Right renal pelvis (tissue), 4 donors: ENCODE measurements at places on chromosomes 2 and 18.
A peak's percentile ranks its signal among the peaks of the same experiment; 100 is the strongest.

- peak; percentile 16 for DNase-seq
Observed at GRCh38 chr18:62717169-62717924, 2.0 kb downstream of the PHLPP1 start.

DNA sequence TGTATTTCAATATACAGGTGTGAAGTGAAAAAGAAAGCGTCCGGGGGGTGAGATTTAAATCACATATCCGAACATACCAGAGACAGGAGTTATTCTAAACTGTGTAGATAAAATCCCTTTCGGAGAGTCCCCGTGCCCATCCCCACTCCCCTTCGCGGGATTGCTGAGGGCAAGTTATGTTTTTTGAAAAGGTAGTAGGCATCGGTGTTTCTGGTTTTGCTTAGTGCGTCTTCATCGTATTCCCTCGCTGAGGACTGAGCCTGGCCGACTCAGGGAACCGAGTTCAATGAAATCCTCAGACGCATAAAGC lies 583.4 kb downstream of the ZEB2 start:
- no peak for DNase-seq

DNA sequence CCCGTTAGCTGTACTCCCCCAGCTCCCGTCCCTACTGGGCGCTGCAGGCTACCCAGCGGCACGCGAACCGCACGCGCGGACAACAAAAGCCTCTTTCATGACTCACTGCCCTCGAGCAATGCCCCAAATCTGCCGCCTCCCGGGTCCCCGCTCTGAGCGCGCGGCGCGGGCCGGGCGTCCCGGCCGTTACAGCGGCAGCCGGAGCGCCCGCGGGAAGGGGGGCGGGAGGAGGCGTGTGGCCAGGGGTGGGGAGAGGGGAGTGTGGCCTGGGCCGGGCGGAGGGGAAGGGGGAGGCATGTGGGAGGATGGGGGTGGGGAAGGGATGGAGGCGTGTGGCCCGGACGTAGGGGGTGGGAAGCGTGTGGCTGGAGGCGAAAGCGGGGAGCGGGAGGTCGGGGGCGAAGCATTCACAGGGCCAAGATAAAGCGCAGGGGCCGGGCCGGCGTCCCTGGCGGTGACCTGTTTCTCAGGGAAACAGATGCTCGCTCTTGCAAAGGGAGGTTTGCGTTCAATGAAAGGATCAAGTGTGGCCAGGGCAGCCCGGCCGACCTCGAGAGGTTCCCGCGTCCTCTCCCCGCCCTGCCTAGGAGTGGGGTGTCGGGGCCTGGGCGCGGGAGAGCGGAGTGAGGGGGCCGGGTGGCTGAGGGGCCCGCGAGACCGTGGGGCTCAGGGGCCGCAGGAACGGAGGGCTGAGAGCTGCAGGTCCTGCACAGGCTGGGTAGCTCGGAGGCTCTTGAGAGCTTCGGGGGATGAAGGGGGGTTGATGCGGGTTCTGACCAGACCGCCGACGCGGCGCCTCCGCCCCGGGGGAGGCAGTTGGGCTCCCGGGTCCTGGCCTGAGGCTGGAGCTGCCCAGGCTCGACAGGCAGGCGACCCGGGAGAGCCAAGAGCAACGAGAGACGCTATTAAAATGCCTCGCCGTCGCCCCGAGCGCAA lies 3.5 kb upstream of the NEUROD1 start:
- no peak for DNase-seq

- no peak for DNase-seq
Observed at GRCh38 chr2:100752628-100753333, 67.2 kb upstream of the NPAS2 start.

DNA sequence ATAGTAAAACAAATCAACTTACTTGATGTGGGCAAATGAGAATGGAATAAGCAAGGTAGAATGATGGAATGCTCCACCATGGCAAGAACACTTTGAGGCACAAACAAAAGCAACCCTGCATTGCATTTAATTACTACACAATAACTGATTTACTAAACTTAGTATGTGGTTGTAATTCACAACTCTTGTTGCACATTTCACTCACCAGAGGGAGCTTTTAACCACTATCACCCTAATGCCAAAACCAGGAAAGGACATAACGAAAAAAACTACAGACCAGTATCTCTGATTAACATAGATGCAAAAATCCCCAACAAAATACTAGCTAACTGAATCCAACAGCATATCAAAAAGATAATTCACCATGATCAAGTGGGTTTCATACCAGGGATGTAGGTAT lies 659.8 kb downstream of the CPS1 start:
- DNase-seq = no peak

- DNase-seq = peak; percentile 88
Observed at GRCh38 chr2:216695401-216695821, at the start of gene IGFBP5. TSS of gene IGFBP5 (minus strand) at chr2:216695549. CDS start at chr2:216694775, 774 bp downstream.

- DNase-seq = no peak
Observed at GRCh38 chr18:58605027-58606020, 23.6 kb downstream of the ALPK2 start.

- DNase-seq = no peak
Observed at GRCh38 chr2:230256733-230257332, 31.3 kb downstream of the SP140 start.

DNA sequence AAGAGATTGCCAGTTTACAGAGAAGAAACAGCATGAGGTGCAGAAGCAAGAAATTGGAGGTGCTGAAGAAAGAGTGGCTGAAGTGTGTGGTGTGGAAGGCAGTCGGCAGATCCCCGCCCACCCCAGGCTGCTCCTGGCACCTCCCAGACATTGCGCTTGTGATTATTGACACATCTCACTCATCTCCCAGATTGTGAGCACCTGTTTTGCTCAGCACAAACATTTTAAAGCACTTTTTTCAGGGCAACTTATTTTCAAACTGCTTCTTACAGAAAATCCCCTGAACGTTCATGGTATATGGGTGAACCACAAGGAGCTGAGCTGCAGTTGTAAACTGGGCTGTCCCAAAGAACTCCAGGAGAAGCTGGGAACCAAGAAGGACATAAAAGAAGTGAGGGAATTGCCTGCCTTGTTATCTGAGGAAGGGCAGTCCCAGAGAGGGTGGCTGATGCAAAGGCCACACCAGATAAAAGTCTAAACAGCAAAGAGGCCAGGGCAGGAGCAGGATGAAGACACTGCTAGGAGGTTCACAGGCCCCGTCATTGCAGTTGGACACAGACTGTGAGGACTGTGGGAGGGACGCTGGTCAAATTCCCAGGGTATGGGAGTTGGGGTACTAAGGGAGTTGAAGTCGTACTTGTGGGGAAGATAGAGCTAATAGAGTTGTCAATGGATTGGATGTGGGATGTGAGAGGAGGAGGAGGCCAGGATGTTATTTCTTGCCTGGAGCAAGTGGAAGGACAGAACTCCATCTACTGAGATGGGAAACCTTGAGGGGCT lies 65.1 kb downstream of the INPP4A start:
- DNase-seq = no peak

- DNase-seq = no peak
Observed at GRCh38 chr2:130355578-130356431, at the start of gene PTPN18. TSS of gene PTPN18 (plus strand) at chr2:130356056. CDS start at chr2:130356108, 52 bp downstream.

DNA sequence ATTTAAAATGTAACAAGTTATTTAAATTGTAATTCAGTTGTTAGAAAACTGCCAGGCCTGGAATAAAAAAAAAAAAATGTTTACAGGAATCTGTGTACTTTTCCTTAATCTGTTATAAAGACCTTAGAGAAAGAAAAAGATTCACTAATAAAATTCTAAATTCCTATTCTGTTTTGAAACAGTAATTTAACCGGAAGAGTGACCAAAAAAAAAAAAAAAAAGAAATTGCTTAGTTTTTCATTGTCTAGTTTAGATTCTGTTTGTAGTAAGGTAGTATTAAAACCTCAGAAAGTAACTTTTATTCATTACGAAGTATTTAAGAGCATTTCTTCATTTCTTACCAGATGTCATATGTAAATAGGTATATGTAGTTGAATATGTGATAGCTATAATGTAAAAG lies 2.5 kb downstream of the REL start:
- no peak for DNase-seq

- no peak for DNase-seq
Observed at GRCh38 chr18:79529296-79529695, 133.6 kb downstream of the NFATC1 start.

DNA sequence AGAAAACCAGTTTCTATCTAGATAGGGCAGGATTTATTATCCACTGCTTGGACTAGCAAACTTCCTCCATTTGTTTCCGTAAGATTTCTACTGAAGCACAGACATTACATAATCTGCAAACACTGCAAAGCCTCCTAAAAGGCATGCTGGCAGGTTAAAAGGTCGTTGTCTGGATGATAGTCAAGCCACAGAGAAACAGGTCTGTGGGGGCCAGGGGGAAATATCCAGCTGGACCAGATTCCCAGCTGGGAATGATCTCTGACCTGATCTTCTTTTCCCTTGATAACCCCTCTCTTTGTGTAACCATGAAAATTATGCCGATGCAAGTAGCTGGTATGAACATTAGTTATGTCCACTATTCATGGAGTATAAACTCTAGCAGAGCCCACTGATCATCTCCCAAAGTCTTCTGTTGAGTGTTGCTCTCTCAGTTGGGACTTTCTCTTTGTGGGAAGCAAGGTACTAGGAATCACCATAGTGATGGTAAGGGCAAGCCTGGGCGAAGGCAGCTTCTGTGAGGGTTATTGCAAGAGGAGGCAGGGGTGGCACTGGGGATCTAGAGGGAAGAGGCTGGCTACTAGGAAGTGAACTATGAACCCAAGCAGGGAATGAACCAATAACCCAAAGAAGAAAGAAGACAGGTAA lies 61.3 kb downstream of the GDF7 start:
- no peak for DNase-seq

DNA sequence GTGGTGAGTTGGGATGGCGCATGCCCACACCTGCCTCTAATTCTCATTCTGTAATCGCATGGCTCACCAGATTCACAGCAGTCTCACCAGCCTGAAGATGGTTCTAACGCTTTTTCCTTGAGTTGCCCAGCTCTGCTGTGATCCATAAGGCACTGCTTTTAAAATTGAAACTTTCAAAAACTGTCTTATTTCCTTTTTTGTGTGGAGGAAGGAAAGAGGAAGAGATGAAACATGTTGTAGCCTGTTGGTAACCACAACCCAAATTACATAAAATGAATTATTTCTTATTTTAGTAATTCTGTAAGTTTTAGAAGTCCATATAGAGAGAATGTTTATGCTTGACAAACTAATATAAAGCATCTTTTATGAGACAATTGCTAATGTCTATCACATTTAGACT lies 165.4 kb downstream of the RBM43 start:
- no peak for DNase-seq

- no peak for DNase-seq
Observed at GRCh38 chr2:32752205-32752604, 124.4 kb downstream of the TTC27 start.

GRCh38 chr18:63843008-63843407 lies 44.5 kb upstream of the SERPINB2 start:
- no peak for DNase-seq

GRCh38 chr2:10915236-10915635 lies 3.5 kb downstream of the KCNF1 start:
- no peak for DNase-seq

- DNase-seq = no peak
Observed at GRCh38 chr2:174681099-174682006, 82.9 kb downstream of the CHRNA1 start.

GRCh38 chr2:20365249-20365817 lies 14.7 kb upstream of the PUM2 start:
- no peak for DNase-seq

DNA sequence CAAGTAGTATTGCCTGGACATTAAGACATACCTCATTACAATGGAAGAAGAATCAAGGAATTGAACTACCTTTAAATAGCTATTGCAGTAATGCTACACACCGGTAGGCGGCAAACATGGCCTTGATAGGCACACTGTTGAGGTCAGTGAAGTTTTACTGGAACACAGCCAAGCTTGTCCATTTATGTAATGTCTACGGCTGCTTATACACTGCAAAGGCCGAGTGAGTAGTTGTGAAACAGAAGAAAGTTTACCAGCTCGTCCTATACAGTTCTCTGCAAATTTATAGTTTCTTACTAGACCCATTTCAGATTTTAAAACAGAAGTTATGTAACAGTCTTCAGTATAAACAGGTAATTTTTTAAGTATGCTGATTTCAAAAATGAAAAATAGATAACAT lies 38.8 kb downstream of the PPP4R1 start:
- peak; percentile 86 for DNase-seq

GRCh38 chr18:35572644-35573043 lies 8.9 kb upstream of the GALNT1 start:
- DNase-seq = no peak

GRCh38 chr2:174546519-174547506 lies 50.8 kb downstream of the WIPF1 start:
- DNase-seq = no peak

DNA sequence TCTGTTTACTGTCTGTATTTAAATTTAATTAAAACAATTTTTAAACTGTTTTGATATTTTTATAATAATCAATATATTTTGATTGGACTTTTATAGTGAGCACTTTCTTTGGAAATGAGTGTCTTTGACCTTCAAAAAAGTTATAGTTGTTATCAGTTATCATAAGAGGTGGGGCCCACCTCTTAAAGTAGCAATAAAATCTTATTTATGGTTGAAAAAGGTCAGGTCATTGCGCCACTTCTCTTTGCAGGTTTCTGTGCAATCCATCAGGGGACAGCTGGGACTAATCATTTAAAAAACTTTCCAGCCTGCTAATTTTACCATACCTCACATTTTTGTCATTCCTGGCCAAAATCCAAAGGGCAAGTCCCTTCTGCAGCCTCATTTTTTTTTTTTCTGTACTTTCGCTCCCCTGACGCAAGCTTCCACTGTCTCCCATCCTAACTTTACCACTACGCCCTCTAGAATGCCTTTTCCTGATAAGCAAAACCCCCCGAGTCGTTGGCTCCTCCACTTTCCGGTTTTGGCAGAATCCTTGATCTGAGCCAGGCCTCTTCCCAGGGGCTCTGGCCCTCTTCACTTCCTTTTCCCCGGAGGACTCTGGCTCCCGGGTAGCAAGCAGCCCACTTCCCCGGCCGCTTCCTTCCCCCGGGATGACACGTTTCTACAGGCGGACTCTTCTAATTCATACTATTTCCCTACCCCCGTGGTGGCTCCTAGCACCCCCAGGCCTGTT lies 1.1 kb upstream of the SEH1L start:
- DNase-seq = peak; percentile 32

DNA sequence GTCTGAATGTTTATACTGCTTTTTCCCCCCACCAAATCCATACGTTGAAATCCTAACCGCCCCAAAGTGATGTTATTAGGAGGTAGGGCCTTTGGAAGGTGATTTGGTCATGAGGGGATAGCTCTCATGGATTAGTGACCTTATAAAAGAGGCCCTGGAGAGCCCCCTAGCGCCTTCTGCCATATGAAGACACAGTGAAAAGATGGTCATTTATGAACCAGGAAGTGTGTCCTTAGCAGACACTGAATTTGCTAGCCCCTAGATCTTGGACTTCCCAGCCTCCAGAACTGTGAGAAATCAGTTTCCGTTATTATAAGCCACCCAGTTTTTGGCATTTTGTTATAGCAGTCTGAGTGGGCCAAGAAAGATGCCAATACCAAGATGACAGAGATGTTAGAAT lies 7.2 kb upstream of the TSN start:
- DNase-seq = no peak

- DNase-seq = no peak
Observed at GRCh38 chr2:53129851-53130250, 637.8 kb upstream of the CHAC2 start.

- no peak for DNase-seq
Observed at GRCh38 chr2:23681356-23682140, 245.4 kb downstream of the ATAD2B start.
